ENCODE measurements at places on chromosomes 5 and 9. TPM values are rescaled to one million over a fixed set of nuclear protein-coding genes. Genes with fewer than 3 reads are reported as not detected.
A peak's percentile ranks its signal among the peaks of the same experiment; 100 is the strongest.

DNA sequence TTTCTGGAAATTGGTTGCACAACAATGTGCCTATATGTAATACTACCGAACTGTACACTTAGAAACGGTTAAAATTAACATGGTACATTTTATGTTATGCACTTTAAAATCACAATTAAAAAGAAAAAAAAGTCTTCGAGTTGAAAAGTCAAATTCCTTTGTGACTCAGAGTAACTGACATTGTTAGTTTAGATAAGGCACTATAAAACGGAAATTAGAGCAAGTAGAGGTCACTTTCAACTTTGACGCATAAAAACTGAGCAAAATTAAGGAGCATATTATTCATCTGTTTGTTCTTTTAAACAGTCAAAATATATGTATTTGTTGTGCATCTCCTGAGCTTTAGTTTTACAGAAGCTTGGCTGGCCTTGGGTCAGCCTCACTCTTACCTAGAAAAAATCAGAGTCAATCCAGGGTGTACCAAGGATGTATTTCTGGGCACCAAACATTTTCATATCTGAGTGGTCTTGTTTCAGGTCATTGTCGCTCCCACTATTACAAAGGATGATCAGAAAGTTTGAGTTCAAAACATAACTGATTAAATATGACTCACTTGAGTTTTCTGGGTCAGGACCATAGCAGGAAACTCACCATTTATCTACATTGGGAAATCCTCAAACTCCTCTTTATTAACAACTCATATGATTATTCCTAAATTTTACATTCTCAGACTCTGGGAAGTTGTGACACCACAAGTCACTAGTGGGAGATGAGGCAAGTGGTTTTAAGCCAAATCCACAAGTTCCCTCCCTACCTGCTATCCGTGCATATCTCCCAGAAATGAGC is 160.6 kb downstream of the CCDC192 start:
- no peaks in the 10 kb centered on the region for H3K27me3 ChIP-seq
- H3K4me1 ChIP-seq, result no peaks in the 10 kb centered on the region
- no peak overlapping the region for H3K27ac ChIP-seq
- H3K36me3 ChIP-seq, result no peaks in the 10 kb centered on the region

GRCh38 chr9:72257814-72258213 is 107.2 kb downstream of the ZFAND5 start:
- no peak overlapping the region for H3K27ac ChIP-seq
- DNase-seq, result no peak
- H3K36me3 ChIP-seq, result no peaks in the 10 kb centered on the region
- H3K4me3 ChIP-seq, result no peak overlapping the region
- no peaks in the 10 kb centered on the region for H3K4me1 ChIP-seq

DNA sequence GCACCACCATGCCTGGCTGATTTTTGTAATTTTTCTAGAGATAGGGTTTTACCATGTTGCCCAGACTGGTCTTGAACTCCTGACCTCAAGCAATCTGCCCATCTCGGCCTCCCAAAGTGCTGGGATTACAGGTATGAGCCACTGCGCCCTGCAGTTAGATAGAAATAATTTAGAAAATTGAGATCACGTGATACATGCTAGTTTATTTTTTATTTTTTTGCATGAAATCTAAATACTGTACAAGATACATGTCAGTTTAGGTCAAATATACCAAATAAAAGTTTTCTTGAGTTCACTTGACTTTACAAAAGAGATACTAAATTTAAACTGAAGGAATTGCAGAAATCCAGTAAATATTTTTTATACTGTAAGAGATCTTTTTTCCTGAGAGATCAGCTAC is 304.2 kb downstream of the YTHDC2 start:
- DNase-seq, result no peak
- H3K4me3 ChIP-seq, result no peak overlapping the region
- no peaks in the 10 kb centered on the region for H3K27me3 ChIP-seq
- no peaks in the 10 kb centered on the region for H3K4me1 ChIP-seq

DNA sequence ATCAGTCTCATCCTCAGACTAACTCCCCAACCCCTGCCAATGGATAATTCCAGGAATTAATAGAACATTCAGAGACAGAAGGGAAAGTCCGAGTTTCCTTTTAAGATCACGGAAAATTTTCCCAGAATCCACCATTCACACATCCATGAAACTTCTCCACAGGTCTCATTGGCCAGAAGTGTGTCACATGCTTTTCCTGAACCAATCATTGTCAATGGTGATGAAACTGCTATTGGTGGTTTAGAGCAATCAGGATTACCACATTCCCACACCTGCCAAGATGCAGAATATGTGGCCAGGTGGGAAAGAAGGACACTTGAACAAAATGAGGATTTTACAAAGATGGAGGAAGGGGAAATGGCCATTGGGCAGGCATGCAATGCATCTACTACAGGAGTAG is 29.3 kb upstream of the SNX2 start:
- no peaks in the 10 kb centered on the region for H3K27me3 ChIP-seq
- no peak for DNase-seq
- H3K36me3 ChIP-seq, result no peaks in the 10 kb centered on the region
- no peak overlapping the region for H3K4me3 ChIP-seq
- no peak overlapping the region for H3K27ac ChIP-seq
- H3K4me1 ChIP-seq, result no peaks in the 10 kb centered on the region

DNA sequence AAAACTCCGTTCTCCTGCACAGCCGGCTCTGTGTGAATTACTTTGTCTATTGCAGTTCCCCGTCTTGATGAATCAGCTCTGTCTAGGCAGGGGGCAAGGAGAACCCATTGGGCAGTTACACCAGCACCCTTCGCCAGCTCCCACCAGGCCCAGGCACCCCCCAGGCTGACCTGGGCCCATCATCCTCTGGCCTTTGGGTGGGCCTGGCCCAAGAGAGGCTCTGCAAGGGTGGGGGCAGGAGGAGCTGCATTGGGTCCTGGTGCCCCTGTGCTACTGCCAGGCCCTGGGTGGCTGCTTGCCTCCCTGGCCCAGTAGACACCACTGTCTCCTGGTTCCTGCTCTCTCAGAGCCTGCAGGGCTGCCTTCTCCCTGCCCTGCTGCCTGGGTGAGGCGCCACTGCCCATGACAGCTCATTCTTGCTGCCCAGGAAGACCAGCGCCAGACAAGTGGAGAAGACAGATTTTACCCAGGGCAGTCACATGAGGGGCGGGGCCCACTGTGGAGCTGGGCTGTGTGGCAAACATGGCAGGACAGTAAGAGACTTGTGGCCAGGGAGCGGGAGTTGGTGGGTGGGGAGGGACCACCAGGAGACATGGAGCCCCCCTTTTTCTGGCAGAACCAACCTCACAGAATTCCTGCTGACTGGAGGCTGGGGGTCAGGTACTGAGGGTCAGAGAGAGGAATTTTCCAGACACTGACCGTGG is 67.2 kb downstream of the MRPL36 start:
- no peak overlapping the region for H3K27ac ChIP-seq
- no peaks in the 10 kb centered on the region for H3K27me3 ChIP-seq
- H3K36me3 ChIP-seq, result no peaks in the 10 kb centered on the region

- peak overlapping the region; percentile 88 for H3K27ac ChIP-seq
- no peak for DNase-seq
- H3K4me1 ChIP-seq, result peaks cover 15% of the 10 kb centered on the region
- no peaks in the 10 kb centered on the region for H3K36me3 ChIP-seq
- H3K4me3 ChIP-seq, result peak overlapping the region; percentile 70
Measured at GRCh38 chr5:149580808-149581191, 498 bp upstream of the ARHGEF37 start.

DNA sequence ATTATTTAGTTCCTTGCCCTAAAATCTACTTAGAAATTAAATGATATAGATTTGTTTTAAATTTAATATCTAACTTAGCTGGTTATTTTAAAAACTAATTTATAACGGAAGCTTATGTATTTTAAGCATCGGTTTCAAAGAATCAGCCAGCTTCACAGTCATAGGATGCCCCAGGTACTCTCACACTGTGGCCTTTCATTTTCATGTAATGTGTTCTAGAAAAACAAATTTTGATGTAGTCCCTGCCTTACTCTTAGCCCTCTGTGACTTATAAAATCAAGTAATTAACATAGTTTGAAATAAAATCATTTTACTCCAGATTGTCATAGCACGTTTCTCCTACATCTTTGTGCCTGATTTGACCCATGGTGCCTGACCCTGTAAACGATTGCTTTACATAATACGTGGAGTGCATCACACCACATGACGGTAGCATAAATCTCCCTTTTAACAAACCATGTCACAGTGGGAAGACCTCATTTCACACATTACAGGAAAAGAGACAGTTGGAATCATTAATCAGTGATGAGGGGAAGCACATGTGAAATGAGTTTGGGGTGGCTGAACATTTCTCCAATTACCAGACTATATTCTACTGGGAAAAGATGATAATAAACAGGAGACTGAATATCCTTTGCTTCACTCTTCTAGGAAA is 731.5 kb upstream of the CDH9 start:
- H3K27ac ChIP-seq, result no peak overlapping the region
- H3K36me3 ChIP-seq, result no peaks in the 10 kb centered on the region
- no peaks in the 10 kb centered on the region for H3K4me1 ChIP-seq
- H3K27me3 ChIP-seq, result no peaks in the 10 kb centered on the region

GRCh38 chr5:80860924-80861613 is 99.1 kb upstream of the RASGRF2 start:
- no peak overlapping the region for H3K4me3 ChIP-seq
- no peaks in the 10 kb centered on the region for H3K36me3 ChIP-seq
- H3K4me1 ChIP-seq, result no peaks in the 10 kb centered on the region
- H3K27me3 ChIP-seq, result no peaks in the 10 kb centered on the region

GRCh38 chr9:75185585-75186170 is 97.4 kb downstream of the OSTF1 start:
- H3K27ac ChIP-seq, result no peak overlapping the region

- no peaks in the 10 kb centered on the region for H3K36me3 ChIP-seq
- H3K4me3 ChIP-seq, result no peak overlapping the region
- H3K4me1 ChIP-seq, result no peaks in the 10 kb centered on the region
- H3K27me3 ChIP-seq, result no peaks in the 10 kb centered on the region
- H3K27ac ChIP-seq, result no peak overlapping the region
Measured at GRCh38 chr9:98019098-98019497, 36.0 kb downstream of the ANP32B start.

DNA sequence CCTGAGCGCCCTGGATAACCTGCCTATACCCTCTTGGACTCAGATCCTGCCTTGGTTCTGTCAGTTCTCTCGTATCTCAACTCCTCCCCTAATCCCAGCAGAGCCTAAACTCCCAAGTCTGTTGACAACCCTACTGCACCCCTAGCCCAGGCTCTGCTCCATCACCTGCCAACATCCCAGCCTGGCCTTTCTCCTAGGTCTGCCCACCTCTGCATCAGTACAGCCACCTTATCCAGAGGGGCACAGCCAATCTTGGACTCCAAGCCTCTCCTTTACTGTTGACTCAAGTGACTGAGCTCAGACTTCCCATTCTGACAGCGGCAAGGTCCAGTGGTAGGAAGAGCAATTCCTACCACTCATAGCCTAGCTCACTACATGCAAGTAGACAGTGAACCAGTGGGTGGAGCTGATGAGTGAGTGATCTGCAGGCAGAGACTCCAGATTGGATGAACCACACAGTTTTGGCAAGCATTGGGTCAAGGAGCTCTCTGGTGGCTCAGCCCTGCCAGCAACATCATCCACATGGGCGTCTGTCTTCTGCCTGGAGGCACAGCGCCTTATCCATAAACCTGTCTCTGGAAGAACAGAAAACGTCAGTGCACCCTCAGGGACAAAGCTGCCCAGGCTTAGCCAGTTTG is 26.5 kb downstream of the TRMO start:
- no peaks in the 10 kb centered on the region for H3K27me3 ChIP-seq
- no peak for DNase-seq
- no peak overlapping the region for H3K4me3 ChIP-seq

GRCh38 chr5:91495699-91496098 is 112.6 kb upstream of the ARRDC3 start:
- no peak overlapping the region for H3K4me3 ChIP-seq
- H3K27me3 ChIP-seq, result no peaks in the 10 kb centered on the region
- no peak for DNase-seq
- H3K27ac ChIP-seq, result no peak overlapping the region
- H3K36me3 ChIP-seq, result no peaks in the 10 kb centered on the region

DNA sequence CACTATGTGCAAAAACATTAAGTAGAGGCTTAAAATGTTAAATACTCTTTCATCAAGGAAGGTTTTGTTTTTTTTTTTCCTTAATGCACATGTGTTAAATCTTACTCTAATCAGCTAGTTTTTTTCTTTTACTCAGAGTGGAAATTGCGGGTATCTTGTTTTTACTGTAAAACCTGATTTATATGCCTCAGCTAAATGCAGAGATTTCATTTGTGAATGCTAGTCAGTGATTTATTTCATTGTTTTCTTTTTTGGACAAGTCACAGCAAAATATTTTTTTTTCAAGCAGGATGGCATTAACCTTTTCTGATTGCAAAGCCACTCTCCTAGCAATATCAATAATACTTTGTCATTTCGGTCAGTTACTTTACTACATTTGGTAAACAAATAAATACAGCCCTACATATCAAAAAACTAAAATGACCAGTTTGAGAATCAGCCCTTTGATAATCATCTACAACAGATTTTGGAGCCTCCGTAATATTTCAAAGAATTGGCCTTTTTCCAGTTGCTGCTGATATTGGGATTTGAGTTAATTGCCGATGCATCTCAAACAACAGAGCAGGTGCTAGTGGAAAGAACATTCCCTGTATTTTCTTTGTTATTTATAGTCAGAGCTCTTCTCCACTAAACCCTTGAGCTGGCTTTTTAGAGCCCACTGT is 579.2 kb upstream of the ZNF608 start:
- no peaks in the 10 kb centered on the region for H3K36me3 ChIP-seq
- H3K4me3 ChIP-seq, result no peak overlapping the region
- no peak for DNase-seq
- no peaks in the 10 kb centered on the region for H3K27me3 ChIP-seq
- H3K4me1 ChIP-seq, result no peaks in the 10 kb centered on the region
- no peak overlapping the region for H3K27ac ChIP-seq

Gene SH3GL2
- total RNA-seq, result 7.0 TPM

Gene HABP4
- 16.4 TPM for total RNA-seq

Gene FOXI1
- not detected for total RNA-seq

Gene OR4F3
- not detected for total RNA-seq

Gene OR13C4
- total RNA-seq, result not detected

Gene ZNF366
- total RNA-seq, result 20.5 TPM

Gene PTPRD
- total RNA-seq, result 1.2 TPM

Gene SHISAL2B
- total RNA-seq, result not detected

Gene IFNK
- not detected for total RNA-seq

Gene DRD1
- total RNA-seq, result not detected

Gene TTC16
- total RNA-seq, result 0.48 TPM

Data from uterus (tissue), 4 donors.